Suprapubic skin (tissue), 4 donors: ENCODE measurements at places on chromosomes 16 and 17.

GRCh38 chr16:2415085-2415484 is 14.2 kb upstream of the CCNF start:
- no peak for DNase-seq

DNA sequence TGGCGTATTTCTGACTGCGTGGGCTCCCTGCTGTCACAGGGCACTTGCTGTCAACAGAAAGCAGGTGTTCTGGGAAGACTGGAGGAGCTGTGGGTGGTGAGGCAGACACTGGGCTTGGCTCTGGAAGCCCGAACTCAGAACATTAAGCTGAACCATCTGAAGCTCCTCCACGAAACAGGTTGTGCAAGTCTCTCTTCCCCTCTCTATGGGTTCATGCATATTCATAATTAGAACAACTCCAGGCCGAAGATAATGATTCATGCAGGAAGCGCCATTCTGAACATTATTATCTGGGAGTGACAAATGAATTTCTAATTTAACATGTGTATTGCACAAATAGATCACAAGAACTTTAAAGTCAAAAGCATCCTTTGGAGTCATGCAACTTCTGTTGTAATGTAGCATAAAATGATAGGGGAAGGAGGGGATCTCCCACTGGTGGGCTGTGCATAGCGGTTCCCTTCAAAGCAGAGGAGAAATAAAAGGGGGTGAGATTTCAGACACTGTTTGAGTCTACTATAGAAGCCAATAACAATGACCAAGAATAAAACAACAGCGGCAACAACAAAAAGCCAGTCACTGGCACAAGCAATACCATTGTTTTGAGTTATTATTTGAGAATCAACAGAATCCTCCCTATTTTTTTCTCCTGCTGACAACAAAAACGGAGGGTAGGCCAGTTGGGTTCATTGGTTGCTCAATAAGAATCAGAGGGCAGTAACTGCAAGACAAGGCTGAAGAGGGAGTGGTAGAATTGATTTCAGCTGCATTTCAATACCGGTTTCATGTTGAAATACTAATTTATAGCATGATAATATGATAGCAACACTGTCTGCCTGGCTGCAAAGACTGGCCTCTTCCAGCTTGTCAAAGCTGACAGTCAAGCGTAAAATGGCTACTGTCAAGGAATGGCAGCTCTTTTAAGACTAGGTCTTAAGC is 407.3 kb downstream of the XYLT1 start:
- no peak for DNase-seq

DNA sequence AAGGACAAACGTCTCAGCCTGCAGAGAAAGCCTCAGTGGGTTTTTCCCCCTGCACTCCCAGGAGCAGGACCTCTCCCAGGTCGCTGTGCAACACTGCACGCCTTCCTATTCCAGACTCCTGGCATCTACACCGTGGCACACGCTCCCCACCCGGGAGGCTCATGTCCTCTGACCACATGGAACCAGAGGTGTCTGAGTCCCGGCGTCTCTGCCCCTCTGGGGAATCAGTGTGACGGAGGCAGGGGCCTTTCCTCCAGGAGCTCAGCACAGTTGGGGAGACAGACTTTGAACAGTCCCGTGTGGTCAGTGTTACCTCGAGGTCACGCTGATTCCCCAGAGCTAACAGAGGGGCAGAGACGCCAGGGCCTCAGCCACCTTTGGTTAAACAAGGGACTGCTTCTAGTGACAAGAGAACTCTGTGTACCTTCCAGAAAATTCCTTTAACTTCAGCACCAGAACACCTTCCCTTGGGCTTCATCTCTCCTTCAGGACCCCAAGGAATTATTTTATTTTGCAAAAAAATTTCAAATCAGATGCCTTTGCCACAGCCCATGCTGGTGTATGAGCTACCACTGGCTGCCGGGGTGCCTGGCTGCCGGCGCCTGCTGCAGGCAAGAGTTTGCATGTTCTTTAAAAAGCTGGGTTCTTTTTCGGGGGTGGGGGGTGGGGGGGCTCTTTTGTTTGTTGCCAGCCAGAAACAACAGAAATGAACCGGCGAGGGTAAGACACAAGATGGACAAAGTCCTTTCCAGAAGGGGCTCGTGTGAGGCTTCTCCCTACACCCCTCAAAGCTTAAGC is 6.6 kb downstream of the CANT1 start:
- DNase-seq = peak; percentile 46

- DNase-seq = no peak
These were observed 36.1 kb downstream of the KCNJ2 start for GRCh38 chr17:70205401-70205800.

- no peak for DNase-seq
These were observed 198.4 kb downstream of the SHISA9 start for GRCh38 chr16:13099822-13100221.

- DNase-seq = no peak
These were observed 6.3 kb downstream of the STARD3 start for GRCh38 chr17:39643271-39643670.

GRCh38 chr16:55835581-55835980 is 2.7 kb upstream of the CES1 start:
- peak; percentile 78 for DNase-seq

DNA sequence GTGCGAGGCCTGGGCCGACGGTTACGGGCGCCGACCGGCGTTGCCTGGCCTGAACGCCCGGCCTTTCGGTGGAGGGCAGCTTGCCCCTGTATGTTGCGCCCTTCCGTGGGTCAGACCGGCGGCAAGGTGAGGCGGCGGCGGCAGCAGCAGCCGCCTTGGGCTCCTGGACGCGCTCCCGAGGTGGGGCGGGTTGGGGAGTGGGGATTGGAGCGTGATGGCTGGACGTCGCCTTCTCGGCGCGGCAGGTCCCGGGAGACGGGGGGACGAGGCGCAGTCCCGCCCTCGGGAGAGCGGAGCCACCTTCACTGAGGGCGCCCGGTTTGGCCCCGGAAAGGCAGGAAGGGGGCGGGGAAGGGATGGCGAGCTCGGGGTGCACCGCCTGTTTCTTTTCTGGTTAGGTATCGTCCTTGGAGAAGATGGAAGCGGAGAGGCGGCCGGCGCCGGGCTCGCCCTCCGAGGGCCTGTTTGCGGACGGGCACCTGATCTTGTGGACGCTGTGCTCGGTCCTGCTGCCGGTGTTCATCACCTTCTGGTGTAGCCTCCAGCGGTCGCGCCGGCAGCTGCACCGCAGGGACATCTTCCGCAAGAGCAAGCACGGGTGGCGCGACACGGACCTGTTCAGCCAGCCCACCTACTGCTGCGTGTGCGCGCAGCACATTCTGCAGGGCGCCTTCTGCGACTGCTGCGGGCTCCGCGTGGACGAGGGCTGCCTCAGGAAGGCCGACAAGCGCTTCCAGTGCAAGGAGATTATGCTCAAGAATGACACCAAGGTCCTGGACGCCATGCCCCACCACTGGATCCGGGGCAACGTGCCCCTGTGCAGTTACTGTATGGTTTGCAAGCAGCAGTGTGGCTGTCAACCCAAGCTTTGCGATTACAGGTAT is 671 bp downstream of the DGKE start:
- DNase-seq = peak; percentile 76

DNA sequence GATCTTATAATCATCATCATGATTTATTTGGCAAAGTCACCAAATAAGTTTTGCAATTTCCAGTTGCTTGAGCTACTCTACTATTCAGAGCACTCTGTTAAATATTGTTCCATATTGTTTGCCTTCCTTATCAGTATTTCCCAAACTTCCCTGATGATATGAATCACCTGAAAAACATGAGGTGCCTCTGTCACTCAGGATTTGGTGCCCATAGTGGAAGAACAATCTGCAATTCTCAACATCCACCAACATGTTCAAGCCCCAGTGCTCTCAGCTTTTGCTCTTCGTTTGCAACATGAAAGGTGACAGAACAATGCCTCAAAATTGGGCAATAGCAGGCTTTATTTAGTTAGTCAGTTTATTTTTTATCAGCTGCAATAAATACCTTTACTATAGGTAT is 28.6 kb upstream of the WSB1 start:
- no peak for DNase-seq

GRCh38 chr16:886802-887731 is 83.7 kb downstream of the LMF1 start:
- no peak for DNase-seq
